ENCODE measurements at places on chromosomes 3 and 15.

DNA sequence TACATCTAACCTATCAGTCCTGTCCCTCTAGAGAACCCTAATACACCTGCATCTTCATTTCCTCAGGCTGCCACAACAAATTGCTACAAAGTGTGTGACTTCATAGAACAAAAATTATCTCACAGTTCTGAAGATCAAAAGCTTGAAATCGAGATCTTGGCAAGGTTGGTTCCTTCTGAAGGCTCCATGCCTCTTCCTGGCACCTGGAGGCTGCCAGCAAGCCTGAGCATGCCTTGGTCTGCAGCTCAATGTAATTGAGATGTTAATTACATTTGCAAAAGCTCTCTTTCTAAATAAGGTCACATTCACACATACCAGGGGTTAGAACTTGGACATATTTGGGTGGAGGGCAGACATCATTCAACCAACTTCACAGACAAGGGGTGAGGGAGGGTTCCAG lies 86.4 kb upstream of the ABHD17C start:
- DNase-seq = no peak

- peak; percentile 84 for DNase-seq
Measured at GRCh38 chr3:45670991-45671390, 18.2 kb upstream of the SACM1L start.

DNA sequence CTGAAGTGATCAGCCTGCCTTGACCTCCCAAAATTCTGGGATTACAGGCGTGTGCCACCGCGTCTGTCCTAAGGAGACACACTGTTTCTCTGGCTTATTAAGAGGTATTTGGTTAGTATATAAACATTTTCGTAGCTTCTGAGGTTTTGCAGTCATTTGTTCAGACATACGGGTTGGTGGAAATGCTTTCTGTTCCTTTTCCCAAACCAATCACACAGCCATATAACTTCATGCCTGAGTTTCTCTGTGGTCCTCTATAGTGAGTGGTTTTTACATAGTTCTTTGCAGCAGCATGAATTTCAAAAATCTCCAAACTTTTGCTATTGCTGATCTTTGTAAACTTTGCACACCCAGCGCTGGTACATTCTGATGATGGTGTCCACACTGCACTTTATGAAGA lies 100.5 kb downstream of the AKAP13 start:
- no peak for DNase-seq

DNA sequence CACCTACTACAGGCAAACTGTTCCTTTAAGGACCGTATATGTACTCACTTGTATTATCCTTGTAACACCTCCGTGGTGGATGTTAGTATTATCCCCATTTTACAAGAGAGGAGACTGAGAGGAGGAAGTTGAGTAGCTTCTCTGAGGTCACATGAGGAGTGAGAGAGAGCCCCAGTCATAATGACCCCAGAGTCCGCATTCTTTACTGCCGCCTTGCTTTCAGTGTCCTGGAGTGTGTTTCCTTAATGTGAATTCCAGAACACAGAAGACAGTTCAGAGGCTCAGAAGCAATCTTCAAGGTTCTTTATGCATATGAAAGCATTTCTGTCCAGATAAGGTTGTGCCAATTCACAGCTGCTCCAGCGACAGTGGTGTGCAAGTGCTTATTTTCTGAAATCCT lies 199.2 kb downstream of the CACNA2D3 start:
- no peak for DNase-seq

DNA sequence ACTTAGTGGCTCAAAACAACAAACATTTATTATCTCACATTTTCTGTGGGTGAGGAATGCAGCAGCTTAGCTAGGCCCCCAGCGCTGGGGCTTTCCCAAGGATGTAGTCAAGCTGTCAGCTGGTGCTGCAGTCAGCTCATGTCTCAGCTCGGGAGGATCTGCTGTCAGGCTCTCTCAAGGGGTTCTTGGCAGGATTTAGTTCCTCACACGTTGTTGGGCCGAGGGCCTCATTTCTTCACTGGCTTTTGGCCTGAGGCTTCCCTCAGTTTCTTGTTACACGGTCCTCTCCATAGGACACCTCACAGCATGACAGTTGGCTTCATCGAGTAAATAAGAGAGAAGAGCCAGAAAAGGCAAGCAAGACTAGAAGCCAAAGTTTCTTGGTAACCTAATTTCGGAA lies 13.7 kb upstream of the U2SURP start:
- no peak for DNase-seq

Data from BJ (cell line).